ENCODE measurements at places on chromosomes 6 and 20.

DNA sequence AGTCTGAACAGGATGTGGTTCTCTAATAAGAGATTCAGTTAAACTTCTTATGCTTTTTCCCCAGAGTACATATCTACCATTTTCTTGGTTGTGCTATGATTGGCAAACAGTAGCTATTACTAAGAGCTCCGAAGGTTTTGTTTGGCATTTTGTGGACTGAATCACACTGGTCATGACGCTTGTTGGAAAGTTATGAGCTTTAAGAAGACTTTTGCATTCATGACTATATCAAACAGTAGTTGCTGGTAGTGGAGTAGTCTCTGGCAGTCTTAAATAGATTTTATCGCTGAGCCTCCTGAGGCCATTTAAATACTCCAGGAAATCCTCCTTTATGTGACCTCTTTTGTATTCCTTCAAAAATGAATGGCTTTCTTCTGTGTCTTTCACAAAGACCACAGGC, 40.8 kb downstream of the CCDC170 start:
- DNase-seq = no peak

GRCh38 chr20:44031781-44032582, 117.3 kb downstream of the TOX2 start:
- DNase-seq = no peak

- no peak for DNase-seq
Observed at GRCh38 chr6:124854338-124854922, 107.8 kb upstream of the RNF217 start.

- no peak for DNase-seq
Observed at GRCh38 chr6:156828280-156828703, 51.1 kb downstream of the ARID1B start.

- no peak for DNase-seq
Observed at GRCh38 chr6:100378576-100378975, 86.1 kb downstream of the SIM1 start.

DNA sequence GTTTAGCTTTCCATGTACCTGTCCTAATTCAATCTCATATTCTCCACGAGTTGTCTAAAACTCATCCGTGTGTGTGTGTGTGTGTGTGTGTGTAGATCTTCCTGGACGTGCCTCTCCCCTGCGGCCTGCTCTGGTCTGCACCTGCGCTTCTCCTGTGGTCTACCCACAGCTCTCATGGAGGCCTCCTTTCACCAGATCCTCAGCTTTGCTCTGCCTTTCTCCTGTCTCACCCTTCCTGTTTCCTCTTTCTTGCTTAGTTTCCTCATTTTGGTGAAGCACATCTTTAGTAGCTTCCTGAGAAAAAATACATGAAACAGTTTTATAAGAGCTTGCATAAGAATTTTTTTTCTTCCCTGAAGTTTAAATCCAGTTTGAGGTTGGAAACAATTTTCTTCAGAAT, 18.1 kb downstream of the SLX4IP start:
- DNase-seq = no peak

DNA sequence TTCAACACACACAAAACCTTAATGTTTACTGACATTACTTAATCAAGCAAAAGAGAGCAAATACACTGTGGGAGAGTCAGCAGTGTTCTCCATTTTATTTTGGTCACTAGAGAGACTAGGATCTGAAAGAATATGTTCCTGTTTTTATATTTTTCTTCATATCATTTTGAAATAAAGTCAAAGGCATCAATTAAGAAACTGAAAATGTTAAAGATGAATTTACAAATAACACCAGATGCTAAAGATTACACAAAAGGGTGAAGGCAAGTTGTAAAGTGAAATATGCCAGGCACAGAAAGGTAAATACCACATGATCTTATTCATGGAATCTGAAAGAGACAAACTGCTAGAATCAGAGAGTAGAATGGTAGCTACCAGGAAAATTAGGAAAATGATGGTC, 60.3 kb upstream of the FABP7 start:
- DNase-seq = no peak

GRCh38 chr6:101080597-101080996, 199.5 kb upstream of the ASCC3 start:
- no peak for DNase-seq

- DNase-seq = no peak
Observed at GRCh38 chr20:8255945-8256632, 124.0 kb downstream of the PLCB1 start.

- DNase-seq = no peak
Observed at GRCh38 chr6:124420116-124420840, 542.0 kb upstream of the RNF217 start.

DNA sequence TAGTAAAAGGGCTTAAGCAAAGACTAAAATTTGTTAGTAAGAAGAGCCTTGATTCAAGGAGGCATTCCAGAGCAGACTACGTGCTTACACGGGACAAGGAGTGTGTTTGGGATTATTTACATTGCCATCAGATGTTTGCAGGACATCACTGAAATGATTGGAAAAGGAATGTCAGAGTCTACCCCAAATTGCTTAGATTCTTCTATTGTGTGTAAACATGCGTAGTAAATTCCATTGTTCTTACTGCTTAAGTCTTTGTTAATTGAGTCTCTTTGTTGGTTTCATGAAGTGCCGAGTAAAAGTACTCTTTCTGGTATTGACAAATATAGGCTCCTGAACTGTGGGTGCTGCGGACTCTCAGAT, 60.5 kb downstream of the CD83 start:
- DNase-seq = no peak

DNA sequence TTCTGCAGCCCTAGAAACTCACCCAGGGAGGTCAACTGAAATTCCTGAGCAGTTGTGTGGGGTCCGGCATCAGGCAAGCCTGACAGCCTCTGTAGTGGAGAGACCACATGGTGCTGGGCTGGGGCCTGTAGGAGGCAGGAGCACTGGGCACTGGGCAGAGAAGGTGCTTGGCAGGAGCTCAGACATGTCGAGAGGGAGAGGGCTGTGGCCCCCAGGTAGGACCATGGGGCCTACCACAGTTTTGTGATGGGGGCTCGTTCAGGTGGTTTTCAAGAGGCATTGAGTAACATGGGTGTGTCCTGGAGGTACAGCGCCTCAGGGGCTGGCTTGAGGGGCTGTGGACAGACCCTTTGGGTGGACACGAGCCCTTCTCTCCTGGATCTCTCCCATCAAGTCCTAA, 15.9 kb downstream of the SLC22A23 start:
- no peak for DNase-seq

DNA sequence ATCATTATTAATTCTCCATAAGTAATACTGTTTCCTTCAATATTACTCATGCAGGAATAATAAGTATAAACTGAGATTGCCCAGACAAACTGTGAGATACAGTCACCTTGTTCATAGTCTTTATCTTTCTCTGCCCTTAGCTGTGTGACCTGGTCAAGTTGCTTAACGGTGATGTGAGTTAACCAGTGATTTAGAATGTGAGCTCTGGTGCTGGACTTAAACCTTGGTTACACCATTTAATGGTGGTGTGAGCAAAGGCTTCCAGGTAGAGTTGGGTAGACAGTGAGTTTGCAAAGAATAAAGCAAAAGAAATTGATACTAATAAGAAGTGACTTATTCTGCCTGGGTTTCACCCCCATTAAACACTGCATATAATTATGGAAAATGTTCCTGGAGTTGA, 86.2 kb upstream of the DEFB112 start:
- DNase-seq = no peak

GRCh38 chr20:63522091-63522868, 1.7 kb downstream of the PPDPF start:
- no peak for DNase-seq

- DNase-seq = no peak
Observed at GRCh38 chr20:39259010-39259803, 297.1 kb downstream of the DHX35 start.

DNA sequence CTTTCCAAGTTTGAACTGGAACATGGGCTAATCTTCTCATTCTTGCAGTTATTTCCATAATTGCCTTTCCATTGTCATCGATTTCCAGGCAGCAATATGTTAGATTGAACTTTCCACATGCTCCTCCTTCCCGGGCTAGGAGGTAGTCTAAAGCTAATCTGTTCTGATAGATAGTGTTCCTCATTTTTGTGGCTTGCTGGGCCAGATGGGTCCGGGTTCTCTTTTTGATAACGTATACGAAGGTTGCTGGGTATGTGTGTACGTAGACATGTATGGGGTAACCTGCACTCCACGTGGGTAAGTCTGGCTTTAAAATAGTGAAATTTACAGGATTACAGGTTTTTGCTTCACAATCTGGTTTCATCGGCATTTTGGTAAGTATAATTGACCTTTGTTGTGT, 14.0 kb upstream of the GMPR start:
- DNase-seq = no peak

- no peak for DNase-seq
Observed at GRCh38 chr6:169891421-169891820, 140.0 kb downstream of the ERMARD start.

DNA sequence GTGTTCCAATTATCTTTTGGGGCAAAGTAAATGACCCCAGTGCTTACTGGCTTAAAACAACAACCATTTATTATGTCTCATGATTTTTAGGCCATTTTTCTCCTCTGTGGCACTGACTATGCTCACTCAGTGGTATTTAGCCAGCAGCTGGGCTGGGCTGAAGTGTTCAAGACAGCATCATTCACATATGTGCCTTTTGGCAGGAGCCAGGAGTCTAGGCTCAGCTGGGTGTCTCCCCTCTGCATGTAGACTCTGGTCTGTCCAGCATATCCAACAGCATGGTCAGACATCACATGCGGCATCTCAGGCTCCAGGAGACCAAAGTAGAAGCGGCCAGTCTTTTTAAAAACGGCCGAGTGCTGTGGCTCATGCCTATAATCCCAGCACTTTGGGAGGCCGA, 120.3 kb upstream of the TOP1 start:
- DNase-seq = no peak

DNA sequence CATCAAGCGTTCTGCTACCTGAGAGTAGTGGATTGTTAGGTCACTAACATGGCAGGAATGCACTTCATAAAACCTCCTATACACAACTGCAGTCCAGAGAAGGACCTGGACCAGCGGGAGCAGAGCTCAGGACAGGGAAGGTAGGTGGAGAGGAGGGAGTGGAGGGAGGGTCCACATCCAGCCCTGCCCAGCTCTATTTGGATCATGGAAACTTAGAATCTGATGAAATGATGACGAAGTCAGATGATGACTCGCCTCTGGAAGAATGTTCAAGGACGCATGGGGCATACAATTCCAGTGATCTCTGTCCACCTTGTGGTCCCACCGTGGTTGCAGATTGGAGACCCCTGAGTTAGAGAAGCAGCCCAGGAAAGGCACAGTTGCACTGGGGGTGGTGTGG, 68.8 kb downstream of the CLIC5 start:
- DNase-seq = no peak

DNA sequence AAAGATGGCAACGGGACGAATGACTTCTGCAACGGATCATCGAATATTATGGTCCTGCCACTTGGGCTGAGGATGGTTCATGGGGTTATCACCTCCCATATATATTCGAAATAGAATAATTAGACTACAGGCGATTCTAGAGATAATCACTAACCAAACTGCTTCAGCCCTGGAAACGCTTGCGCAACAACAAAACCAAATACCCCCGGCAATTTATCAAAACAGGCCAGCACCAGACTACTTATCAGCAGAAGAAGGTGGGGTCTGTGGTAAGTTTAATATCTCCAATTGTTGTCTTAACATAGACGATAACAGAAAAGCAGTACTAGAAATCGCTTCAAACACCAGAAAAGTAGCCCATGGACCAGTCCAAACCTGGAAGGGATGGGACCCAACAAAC, 31.0 kb upstream of the ULBP3 start:
- no peak for DNase-seq

GRCh38 chr6:154458565-154459470, 51.7 kb downstream of the CNKSR3 start:
- DNase-seq = no peak

DNA sequence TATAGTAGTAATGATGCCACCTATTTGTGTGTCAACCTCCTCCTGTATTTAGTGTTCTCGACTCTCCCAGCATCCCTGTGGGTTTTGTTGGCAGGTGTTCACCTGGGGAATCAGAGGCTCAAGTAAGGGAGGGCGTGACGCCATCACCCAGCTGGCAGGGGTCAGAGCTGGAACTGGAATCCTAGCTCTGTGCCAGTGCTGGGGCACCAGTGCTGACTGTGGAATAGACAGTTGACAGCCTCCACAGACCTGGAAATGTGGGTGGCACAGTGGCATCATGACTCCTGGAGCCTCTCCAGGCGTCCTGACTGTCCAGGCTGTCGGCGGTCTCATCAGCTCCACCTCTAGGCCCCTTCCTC, 102.8 kb downstream of the SYCP2 start:
- no peak for DNase-seq

GRCh38 chr20:15375836-15376235, 1038.4 kb upstream of the FLRT3 start:
- no peak for DNase-seq

DNA sequence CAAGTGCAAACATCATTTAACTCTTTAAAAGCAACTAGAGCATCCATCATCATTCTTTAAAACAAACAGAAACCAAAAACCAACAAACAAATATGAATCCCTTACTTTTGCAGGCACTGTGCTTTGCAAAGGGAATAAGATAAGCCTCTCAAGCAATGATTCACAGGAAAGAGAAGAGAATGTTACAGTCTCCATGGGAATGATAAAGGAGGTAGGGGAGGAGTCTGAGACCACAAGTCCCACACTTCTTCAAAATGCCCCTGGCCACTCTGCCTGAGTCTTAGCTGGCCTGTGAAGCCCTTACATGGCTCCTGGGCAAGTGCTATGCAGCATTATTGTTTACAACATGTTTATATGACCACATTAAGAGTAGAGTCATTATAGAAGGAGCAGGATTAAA, 257.7 kb upstream of the MARCKS start:
- DNase-seq = no peak

GRCh38 chr20:478010-478948, 15.9 kb upstream of the TBC1D20 start:
- no peak for DNase-seq

- no peak for DNase-seq
Observed at GRCh38 chr6:15489261-15489962, 173.4 kb downstream of the DTNBP1 start.

DNA sequence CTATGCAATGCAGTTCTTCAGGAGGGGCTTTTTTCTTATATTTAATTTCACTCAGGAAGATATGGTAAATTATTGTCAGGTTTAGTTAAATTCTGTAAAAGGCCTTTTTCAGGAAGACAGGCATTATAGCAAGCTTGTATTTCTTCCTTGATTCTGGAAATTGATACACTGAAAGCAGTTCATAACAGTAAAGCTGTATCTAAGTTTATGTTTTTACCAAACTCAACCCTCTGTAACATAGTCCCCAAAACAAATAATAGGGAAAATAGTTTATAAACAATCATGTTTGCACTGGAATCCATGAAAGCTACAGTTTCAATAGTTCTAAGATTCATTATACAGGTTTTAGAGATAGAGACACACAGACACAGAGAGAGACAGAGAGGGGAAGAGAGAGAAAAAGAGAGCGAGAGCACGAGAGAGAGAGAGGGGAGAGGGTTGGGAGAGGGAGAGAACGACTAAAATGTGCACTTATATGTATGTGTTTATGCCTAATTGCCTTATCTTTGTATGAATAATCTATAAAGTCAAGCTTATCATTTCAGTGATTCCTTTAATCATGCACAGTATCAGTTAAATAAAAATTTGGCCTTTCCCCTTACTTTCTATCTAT, 454.4 kb downstream of the RFPL4B start:
- no peak for DNase-seq

- DNase-seq = no peak
Observed at GRCh38 chr6:1368940-1369339, 20.4 kb upstream of the FOXF2 start.
